ENCODE measurements at places on chromosomes 4 and X.

- no peak for DNase-seq
Measured at GRCh38 chr4:45188501-45188900, 462.1 kb upstream of the GNPDA2 start.

DNA sequence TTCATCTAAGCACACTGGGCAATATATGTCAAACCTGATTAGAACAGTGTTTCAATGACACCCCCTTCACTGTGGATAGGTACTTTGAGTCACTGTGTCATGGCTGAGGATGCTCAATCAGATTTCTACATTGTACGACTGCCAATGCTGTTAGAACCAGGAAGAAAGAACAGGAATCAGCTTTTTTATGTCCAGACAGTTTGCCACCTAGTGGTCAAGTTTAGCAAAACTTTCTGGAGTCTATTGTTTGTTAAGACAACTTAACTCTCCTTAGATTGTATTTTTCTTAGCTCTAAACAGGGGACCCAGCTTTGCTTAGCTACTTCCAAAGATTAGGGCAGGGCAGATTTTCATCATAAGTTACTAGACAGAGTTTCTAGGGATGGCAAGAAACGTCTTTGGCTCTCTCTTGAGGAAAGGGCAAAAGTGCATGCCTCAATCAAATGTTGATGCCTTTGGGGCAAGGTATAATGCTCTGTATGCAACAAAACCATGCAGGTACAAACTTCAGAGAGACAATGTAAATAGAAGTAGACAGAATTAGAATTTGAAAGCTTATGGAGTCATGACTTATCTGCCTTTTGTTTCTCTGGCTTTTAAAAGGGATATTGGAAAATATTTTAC lies 40.5 kb upstream of the BMP3 start:
- peak; percentile 62 for DNase-seq

DNA sequence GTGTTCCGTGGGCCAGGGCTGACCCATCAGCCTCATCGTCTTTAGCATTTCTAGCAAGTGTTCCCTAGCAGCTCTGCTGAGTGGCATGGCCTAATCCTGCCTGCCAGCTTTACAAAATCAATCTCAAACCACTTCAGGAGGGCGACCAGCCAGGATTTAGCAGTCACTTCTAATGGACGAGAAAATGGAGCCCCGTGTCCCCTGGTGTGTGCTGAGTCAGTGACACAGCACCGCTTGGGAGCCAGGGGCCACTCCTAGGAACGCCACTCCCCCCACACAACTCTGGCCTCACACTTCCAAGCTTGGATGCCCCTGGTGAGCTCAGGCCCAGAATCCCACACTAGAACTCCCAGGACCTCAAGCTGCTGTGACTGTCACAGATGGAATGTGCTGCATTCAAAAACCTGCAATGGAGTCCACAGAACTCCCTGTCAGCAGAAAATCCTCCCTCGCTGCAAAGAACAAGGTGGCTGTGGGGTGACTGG lies 311.2 kb upstream of the GATB start:
- no peak for DNase-seq

GRCh38 chr4:90120037-90120436 lies 7.2 kb upstream of the CCSER1 start:
- no peak for DNase-seq

GRCh38 chr4:138773321-138773720 lies 242.3 kb upstream of the NOCT start:
- DNase-seq = no peak

- no peak for DNase-seq
Measured at GRCh38 chr4:186740822-186741221, 17.2 kb upstream of the FAT1 start.

DNA sequence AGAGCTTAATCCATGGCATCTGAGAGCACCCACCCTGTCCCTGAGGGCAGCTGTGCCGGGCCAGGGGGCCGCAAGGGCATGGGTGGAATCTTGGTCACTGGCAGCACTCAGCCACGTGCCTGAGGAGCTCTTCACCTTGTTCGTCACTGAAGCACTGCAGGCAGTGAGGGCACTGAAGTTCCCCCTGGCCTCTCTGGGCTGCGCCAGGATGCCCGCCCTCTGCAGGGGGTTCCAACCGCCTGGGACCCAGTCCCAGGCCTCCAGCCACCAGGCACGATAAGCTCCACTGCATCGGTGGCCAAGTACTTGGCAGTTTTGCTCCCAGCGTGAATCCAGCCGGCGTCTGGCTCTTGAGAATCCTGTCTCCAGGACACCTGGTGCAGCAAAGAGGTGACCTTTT lies 96.4 kb upstream of the MED14 start:
- DNase-seq = no peak

DNA sequence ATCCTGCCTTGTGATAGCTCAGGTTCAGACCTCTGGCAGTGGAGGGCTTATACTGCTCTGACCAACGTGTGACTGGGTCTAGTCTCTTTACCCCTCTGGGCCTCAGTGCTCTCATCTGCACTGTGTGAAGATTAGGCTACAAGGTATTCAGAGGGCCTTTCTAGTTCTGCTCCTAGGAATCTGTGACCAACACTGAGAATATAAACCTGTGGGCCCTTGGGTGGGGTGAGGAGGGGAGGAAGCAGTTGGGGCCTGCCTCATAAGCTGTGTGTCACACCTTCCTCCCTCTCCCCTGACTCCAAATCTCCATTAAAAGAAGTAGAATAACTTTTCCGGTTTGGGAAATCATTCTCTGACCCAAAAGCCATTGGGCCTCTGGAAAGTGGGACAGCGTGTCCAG lies 66.3 kb upstream of the MSN start:
- no peak for DNase-seq

GRCh38 chr4:53974561-53974960 lies 89.8 kb downstream of the CHIC2 start:
- DNase-seq = no peak

GRCh38 chr4:170868170-170868569 lies 778.4 kb upstream of the AADAT start:
- no peak for DNase-seq

DNA sequence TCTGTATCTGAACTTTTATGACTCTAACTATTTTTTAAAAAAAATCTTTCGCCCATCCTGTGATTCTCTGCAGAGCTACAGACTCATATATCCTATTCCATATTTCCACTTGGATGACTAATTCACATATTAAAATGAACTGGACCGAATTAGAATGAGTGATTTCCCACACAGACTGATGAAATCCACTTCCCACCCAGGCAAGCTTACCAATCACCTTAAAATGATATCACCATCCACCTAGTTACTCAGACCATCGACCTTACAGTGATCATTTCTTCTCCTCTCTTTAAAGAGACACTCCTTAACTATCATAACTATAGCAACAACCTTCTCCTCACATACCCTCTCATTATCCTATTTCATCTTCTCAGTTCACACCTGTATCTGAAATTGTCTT lies 34.1 kb upstream of the GUCY1B1 start:
- no peak for DNase-seq

DNA sequence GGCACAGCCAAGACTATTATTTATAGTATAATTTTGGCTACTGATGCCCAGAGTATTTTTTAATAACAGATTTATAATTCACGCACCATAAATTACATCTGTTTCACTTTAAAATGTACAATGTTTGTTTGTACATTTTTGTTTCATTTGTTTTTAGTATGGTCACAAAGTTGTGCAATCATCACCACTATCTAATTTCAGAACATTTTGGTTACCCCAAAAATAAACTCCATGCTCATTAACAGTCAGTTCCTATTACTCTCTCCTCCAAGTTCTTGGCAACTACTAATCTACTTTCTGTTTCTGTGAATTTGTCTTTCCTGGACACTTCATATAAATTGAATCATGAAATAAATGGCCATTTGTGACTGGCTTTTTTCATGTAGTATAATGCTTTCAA lies 176.7 kb downstream of the SH3BGRL start:
- no peak for DNase-seq
